Left hindlimb (tissue), 1 donor: ENCODE measurements at places on chromosomes 7 and 10.

DNA sequence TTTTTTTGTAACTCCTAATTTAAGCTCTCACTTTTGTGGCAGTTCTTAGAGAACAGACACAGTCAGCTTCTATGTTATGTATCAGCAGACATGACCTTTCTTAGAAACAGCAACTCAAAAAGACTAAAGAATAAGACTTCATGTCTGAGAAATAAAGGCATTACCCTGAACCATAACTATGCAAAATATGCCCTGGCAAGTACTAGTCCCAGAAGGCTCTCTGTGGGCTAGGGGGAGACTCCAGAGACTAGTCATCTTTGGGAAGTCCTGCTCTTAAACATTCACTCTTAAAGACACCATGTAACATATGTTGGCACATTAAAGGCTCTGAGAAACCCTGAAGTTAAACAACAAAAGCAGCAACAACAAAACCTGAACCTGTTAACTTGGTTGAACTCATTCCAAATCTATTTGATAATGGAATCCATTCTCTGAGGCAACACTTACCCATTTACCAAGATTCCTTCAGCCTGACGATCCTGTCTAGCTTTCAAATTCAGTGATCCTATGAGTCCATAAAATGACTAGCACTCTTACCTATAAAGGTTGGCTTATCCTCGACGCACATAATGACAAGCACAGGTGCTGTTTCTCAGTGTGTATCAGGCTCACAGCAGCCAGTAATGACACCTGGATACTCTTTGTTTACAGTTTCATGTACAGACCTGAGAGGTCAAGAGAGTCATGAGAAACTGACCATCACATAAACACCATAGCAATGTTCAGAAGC lies 62.3 kb downstream of the OSBPL3 start:
- DNase-seq, result no peak

- DNase-seq, result peak; percentile 39
Observed at GRCh38 chr7:28979776-28980175, 21.6 kb upstream of the TRIL start.

DNA sequence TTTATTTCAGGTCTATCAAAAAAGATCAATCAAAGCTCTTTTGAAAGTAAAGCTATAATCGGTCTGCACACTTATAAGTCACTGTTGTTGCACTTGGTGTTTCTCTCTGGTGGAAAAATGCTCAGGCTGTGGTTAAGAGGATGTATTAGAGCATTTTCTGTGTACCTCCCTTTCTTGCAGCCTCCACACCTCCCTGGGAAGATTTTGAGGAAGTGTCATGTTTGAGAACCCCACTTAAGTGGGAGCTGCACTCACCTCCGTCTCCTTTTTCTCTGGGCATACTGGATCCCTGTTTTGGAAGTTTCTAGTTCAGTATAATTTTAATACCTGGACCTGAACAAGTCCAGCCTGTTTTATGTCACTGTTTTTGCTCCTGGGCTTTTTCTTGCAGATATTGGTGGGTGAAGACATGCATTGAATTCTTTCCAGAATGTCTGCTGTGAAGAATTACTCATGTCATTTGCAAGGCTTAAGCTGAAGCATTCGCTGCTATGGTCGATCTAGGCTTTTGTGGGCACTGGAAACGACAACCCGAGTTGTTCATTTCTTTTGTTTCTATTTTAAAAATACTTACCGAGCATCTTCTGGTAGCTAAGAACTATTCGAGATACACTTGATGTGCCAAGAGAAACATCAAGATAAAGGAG lies 36.6 kb downstream of the TCF7L2 start:
- DNase-seq, result no peak

DNA sequence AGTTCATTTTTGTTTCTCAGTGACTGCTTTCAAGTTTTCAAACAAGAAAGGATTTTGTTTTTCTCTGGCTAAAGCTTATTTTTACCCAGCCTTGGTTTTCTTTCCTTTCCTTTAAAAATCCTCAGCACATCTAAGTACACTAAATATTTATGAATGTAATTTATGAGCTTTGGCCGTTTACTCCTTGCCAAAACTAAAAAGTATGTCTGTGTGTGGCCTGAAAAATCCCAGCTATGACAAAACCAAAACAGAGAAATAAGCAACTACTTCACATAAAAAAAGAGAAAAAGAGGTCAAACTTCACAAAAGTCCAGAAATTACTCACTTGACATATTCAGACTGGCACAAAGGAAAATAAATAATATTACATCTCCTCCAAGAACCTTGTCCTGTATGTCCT lies 365.1 kb upstream of the NFE2L3 start:
- no peak for DNase-seq

GRCh38 chr10:104456802-104457542 lies 103.3 kb downstream of the CFAP58 start:
- DNase-seq, result no peak

- DNase-seq, result no peak
Observed at GRCh38 chr10:122587098-122587760, 26.7 kb downstream of the DMBT1 start.
